NCI-H187 treated with DMSO at 0.1 percent for 48 hours (cell line): ENCODE measurements at places on chromosomes 6 and 20.
A peak's percentile ranks its signal among the peaks of the same experiment; 100 is the strongest.

DNA sequence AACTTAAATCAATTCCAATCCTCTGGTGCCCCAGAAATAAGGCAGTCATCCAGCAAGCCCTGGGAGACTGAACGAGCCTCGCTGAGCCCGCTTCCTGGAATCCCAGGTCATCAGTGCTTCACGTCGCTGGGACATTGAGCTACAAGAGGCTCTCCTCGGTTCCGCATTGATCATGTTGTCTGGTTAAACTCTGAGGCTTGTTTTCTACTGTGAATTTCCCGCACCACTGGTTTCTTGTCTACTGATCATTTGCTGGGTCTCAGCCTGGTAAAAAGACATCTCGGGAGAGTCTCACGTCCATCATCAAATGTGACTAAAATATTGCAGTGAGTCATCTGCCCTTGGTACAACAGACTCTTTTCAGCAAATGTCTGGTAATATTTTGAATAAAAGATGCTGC, 569.2 kb downstream of the QKI start:
- no peak for DNase-seq

- no peak for DNase-seq
Observed at GRCh38 chr6:155330133-155330734, 15.9 kb upstream of the TFB1M start.

GRCh38 chr6:156883497-156884252, 106.5 kb downstream of the ARID1B start:
- DNase-seq = peak; percentile 22

GRCh38 chr6:80094017-80094416, 12.5 kb upstream of the BCKDHB start:
- DNase-seq = no peak

GRCh38 chr6:139955366-139956155, 581.1 kb upstream of the CITED2 start:
- DNase-seq = no peak

DNA sequence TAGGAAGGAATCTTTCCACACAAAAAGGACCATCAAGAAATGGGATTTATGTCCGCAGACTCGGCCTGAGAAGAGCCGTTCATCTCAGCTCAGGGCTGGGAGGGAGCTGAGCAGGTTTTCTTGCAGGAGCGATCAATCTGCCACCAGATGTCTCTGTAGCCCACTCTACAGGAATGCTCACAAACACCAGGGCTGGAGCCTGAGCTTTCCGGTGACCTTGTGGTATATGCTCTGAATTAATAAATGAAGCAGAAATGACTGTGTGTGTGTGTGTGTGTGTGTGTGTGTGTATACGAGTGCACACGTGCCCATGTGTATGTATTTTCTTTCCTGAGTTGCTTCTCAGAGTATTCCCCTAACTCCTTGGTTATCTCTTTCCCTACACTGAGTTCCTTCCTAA, 12.0 kb downstream of the CD83 start:
- DNase-seq = no peak

DNA sequence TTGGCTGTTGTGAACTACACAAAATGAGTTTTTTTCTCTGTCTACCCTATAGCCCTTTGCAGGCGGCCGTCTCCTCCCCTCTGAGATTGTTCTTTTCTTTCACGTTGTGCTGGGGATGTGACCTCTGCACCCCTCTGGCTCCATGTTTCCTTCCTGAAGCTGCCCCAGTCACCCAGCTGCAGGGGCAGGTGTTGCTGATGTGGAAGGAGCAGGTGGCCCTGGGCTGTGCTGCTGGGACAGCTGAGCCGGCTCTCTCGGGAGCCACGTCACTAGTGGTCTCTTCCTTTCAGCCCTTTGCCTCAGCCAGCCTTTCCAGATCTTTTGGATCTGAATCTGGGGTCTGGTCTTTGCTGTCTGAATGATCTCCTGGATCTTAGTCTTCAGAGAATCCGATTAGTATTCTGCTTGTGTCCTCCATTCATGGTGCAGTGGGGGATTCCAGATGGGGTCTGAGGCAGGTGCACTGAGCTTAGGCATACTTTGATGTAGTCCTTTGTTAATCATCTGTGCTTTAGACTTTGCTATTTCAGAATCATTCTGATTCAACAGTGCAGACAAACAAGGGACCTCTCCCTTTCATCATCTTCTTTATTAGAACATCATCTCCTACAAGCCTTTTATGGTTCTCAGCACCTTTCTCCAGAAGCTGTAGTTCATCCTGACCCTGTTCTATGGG, 31.4 kb downstream of the TMEM181 start:
- no peak for DNase-seq

GRCh38 chr6:22756365-22756764, 187.0 kb downstream of the HDGFL1 start:
- DNase-seq = no peak

DNA sequence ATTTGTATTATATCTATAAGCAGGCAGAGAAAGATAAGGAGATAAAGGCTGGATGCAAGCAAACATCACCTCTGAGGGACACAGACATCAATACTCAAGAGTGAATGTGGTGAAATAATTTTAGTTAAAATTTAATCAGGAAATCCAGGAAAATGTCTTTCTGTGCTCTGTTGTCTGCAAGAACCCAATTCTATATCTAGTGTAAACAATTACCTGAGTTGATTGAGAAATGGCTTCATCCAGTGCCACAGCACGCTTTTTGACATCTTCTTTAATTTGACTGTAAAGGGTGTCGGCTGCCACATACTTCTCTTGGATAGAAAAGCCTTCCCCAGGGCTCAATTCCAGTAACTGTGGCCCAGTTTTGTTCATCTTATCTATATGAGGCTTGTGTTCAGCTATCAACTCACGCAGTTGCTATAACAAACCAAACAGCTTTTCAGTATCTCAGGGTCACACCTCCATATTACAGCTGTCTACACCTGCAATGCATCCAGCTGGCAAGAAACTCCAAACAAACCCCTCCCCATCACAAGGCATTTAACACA, 131.6 kb downstream of the DST start:
- DNase-seq = no peak

- DNase-seq = no peak
Observed at GRCh38 chr6:107763946-107764345, 60.2 kb downstream of the SCML4 start.

DNA sequence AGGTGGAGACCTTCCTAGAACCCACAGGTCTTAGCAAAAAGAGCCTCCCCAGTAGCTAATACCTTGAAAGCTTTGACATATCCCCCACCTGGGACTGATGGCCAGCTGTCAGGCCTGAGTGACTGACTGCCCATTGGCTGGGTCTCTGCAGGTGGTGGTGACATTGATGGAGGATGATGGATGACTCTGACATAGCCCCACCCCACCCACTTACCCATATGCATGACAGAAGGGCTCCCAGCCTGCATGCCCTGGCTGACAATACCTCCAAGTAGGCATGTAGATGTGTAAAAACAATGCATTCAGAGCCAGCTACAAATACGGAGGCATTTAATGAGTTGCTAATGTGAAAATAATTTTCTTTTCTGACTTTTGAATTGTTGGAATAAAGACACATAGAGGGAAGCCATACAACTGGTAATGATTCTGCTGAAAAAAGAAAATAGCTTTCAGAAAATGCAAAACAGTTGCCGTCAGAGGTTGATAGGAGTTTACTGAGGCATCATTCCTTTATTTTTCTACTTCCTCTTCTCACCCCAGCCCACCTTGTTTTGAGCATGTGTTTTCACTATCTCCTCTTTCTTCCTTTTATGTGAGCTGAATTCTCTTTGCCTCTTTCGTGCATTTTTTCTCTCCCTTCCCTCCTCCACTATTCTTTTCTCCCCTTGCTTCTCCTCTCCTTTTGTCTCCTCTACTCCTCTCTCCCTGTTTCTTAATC, 70.6 kb downstream of the OLIG3 start:
- DNase-seq = no peak

GRCh38 chr6:138503881-138504680, 4.8 kb upstream of the NHSL1 start:
- no peak for DNase-seq

- no peak for DNase-seq
Observed at GRCh38 chr6:18215436-18215835, 48.9 kb downstream of the DEK start.
